ENCODE measurements at places on chromosomes 1 and 21.

- no peak for DNase-seq
Measured at GRCh38 chr1:246483569-246483933, 23.5 kb downstream of the SMYD3 start.

GRCh38 chr1:197994907-197995407 lies 77.8 kb downstream of the LHX9 start:
- no peak for DNase-seq

- no peak for DNase-seq
Measured at GRCh38 chr21:27114111-27114510, 147.2 kb upstream of the ADAMTS5 start.

DNA sequence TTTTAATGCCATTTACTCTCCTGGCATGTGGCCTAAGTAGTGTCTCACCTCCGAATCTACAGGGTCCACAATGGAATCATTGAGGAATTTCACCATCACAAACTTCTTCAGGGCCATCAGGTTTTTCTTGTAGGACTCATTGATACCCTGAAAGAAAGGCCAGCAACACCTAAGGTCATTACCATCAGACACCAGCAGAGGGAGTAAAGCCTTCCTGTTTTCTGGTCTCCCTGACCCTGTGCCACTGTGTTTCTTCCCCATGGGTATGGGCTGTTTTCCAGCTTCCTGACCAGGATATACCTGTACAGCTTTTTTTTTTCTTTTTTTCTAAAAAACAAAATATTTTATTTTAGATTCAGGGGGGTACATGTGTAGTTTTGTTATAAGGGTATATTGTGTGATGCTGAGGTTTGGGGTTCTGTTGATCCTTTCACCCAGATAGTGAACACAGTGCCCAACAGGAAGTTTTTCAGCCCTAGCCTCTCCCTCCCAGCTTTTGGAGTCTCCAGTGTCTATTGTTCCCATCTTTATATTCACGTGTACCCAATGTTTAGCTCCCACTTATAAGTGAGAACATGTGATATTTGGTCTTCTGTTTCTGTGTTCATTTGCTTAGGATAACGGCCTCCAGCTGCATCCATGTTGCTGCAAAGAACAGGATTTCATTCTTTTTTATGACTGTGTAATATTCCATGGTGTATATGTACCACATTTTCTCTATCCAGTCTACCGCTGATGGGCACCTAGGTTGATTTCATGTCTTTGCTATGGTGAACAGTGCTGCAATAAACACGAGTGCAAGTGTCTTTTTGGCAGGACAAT lies 18.3 kb downstream of the PPT1 start:
- DNase-seq, result peak; percentile 15

DNA sequence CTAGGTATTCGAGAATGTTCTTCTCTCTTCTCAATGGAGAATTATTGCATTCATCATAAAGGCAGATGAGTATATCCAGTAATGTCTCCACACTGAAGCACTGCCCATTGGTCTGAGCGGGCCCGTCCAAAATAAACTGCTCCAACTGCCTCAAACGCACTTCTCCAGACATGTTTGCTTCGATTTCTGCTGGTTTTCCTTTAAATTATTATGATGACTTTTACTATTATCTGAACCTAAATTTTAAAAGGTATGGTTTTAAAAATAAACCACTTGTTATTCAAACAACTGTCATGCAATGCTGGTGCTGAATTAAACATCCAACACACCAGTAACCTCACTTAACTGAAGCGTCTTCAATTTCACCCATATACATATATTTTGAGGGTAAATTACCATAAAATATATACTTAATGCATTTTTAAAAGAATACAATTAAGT lies 1.3 kb downstream of the CDC42BPA start:
- DNase-seq, result no peak

GRCh38 chr1:85228972-85229371 lies 28.2 kb upstream of the SYDE2 start:
- no peak for DNase-seq

DNA sequence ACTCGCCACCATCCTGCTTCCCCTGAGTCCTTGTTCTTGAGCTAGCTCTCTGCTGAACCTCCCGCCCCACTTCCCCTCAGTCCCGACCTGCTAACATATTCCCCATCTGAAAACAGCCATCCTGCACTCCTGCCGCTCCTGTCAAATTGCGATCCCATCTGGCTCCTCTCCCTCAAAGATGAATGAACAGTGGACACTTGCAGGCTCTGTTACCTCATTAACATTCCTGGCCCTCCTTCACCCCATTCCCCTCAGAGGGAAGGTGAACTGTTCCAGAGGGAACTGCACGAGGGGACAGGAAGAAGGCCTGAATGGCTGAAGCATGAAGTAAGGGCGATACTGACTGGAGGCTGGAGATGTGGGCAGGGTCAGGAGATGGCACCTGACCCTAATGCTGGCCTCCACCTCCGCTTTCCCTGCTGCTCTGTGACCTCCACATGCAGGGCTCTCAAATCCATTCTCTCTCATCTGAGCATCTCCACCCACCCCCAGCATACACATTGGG lies 7.4 kb upstream of the CELSR2 start:
- no peak for DNase-seq

- DNase-seq, result no peak
Measured at GRCh38 chr1:202323731-202324130, 18.0 kb downstream of the UBE2T start.

DNA sequence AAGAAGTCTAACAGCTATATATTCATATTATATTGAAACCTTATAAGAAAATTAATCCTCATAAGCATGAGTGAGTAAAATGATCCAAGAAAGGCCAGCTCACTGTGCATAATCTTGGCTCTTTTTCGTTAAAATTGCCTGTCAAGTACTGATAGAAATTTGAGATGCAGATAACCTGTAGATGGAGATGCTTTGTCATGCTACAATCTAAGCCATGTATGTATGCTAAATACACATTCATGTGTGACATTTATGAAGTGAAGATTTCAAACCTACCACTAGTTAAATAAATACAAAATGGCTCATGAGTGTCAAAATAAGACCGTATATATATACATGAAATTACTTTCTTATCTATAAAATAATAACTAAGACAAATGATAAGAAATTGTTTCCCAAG lies 1491.5 kb upstream of the PRMT6 start:
- no peak for DNase-seq

- DNase-seq, result no peak
Measured at GRCh38 chr1:79040424-79041082, 34.0 kb upstream of the ADGRL4 start.

DNA sequence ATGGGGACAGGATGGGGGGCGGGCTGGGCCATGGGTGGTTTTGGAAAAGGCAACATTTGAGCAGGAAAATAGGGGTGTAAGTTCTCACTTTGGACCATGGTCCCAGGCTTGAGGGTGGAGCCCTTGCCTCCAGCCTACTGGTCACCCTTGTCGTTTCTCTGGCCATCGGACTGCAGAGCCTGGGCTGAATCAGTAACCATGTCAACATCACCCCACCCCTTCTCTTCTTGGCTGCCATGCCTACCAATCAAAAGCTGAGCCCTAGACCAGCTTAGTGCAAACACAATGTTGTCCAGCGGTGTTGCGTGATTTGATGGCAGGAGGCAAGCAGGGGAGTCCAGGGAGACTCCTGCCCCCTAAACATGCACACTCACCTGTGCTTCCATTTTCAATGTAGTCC lies 231.0 kb upstream of the KAZN start:
- DNase-seq, result no peak

- DNase-seq, result no peak
Measured at GRCh38 chr1:23124259-23125026, 44.2 kb downstream of the LUZP1 start.

GRCh38 chr1:175195281-175195680 lies 2.7 kb upstream of the KIAA0040 start:
- DNase-seq, result no peak

DNA sequence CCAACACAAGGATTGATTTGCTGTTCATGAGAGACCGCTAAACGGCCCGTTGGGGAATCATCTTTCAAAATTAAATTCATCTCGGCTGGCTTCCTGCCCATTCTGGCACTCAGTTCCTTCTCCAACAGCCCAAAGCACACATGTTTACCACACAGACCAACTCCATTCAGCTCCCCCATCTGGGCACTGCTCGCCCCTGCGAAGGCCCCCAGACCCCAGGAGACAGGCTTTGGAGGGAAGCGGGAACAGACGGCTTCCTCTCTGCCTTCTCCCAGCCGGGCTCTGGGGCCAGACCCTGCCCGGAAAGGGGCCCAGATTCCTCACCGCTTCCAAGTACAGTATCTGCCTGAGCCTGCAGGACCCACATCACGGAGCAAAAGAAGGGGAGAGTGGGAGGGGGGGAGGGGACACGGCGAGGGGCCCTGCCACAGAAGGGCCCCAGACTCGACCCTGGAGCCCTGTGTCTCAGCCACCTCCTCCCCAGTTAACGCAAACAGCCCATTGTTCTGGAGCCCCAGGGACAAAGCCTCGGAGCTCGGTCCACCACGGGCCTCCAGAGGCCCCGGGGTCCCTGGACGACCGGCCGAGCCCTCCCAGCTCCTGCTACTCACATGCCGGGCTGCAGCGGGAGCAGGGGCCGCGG lies 660 bp downstream of the MEGF6 start:
- no peak for DNase-seq

DNA sequence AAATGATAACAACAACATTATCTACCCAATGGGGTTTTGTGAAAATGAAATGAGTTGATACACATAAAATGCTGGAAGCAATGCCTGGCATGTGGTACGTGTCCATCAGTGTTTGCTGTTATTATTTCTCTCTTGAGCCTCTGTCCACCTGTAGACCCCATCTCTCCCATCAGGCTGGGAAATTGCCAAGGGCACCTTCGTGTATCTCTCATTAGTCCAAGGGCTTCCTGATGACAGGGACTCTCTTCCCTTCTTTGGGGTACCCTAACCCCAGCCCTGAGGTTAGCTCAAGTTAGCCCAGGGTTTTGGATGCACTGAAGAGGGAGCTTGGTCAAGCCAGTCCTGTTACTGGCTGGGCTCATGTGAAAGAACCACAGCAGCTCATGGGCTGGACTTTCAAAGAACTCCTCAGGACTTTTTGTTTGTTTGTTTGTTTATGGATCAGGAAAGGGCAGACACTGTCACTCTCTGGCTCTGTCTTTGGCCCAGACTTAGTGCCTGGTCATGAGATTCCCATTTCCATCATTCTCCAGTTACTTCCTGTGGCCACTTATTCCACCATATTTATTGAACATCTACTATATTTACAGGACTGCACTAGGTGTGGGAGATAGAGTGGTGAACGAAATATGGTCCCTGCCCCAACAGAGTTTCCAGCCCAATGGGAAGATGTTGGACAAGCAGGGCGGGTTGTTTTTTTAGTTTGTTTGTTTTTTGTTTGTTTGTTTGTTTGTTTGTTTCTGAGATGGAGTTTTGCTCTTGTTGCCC lies 57.4 kb downstream of the NAV1 start:
- no peak for DNase-seq

DNA sequence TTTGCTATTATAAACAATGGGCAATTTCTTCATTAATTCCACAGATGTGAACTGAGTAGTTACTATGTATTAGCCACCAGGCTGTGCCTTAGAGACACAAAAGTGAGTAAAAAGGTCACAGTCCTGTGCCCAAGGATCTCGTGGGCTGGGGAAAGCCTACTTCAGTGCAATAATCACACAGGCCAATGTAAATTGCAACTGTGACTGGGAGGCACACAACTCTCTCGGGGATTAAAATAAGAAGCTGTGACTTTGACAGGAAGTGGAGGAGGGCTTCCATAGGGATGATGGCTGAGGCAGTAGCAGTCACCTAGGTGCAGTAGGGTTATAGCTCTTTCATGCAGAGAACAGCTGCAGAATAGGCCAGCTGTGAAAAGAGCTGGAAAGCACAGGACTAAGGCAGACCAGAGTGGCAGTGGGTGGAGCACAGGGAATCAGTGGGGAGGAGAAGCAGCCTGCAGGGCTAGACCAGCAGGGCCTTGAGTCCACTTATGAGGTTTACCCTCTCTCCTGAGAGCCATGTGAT lies 121.9 kb downstream of the MAB21L3 start:
- DNase-seq, result no peak

DNA sequence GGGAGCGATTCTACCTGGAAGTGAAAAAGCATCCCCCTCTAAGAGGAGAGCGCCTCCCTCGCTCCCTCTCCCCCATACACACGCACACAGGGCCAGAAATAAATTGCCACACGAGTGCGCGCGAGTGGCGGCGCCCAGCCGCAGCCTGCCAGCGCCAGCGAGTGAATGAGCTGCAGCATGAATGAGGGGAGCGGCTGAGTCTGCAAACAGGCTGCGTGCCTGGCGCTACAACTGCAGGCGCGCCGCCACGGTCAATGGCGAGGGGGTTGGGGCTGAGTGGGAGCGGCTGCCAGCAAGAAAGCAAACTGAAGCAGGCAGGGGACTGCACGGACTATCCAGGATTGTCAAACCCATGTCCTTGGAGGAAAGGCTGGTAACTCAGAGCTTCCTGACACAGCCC lies 2.2 kb downstream of the CAMK1G start:
- no peak for DNase-seq

- DNase-seq, result no peak
Measured at GRCh38 chr1:26477446-26478152, 5.4 kb downstream of the HMGN2 start.

- peak; percentile 4 for DNase-seq
Measured at GRCh38 chr1:67429528-67430357, 459 bp downstream of the SERBP1 start.

All from stimulated activated CD8-positive, alpha-beta memory T cell treated with anti-CD3 and anti-CD28 coated beads, Interleukin-7, amount 100 ng/mL, for 1 hour (primary cell).